ENCODE measurements at places on chromosomes 11 and 22. TPM values are rescaled to one million over a fixed set of nuclear protein-coding genes. Genes with fewer than 3 reads are reported as not detected.
A peak's percentile ranks its signal among the peaks of the same experiment; 100 is the strongest.

- H3K27me3 ChIP-seq, result no peaks in the 10 kb centered on the region
- peaks cover 26% of the 10 kb centered on the region for H3K4me1 ChIP-seq
- no peak overlapping the region for H3K27ac ChIP-seq
- H3K4me3 ChIP-seq, result no peak overlapping the region
- no peak for DNase-seq
Measured at GRCh38 chr22:35521358-35522224, 19.0 kb upstream of the RASD2 start.

GRCh38 chr22:46625113-46625842 is 5.1 kb downstream of the GRAMD4 start:
- H3K4me1 ChIP-seq, result peaks cover 6% of the 10 kb centered on the region
- DNase-seq, result peak; percentile 59
- H3K4me3 ChIP-seq, result no peak overlapping the region
- H3K27ac ChIP-seq, result no peak overlapping the region
- no peaks in the 10 kb centered on the region for H3K27me3 ChIP-seq
- H3K36me3 ChIP-seq, result no peaks in the 10 kb centered on the region

DNA sequence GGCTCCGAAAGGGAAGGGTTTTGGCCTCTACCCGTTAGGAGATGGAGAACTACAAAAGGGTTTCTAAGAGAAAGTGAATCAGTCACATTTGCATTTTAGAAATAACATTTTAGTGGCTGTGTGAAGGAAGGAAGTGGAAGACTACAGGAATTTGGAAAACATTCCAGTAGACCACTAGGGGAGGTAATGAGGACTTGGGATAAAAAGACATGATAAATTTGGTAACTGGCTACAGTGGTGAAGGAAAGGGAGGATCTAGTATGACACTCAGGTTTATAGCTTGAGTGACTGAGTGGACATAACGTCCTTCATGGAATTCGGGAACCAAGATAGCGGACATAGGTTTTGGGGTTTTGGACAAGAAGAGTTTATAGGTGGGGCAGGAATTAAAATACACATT is 7.0 kb upstream of the RRM1 start:
- H3K36me3 ChIP-seq, result no peaks in the 10 kb centered on the region
- H3K27ac ChIP-seq, result no peak overlapping the region
- no peaks in the 10 kb centered on the region for H3K4me1 ChIP-seq
- no peaks in the 10 kb centered on the region for H3K27me3 ChIP-seq
- DNase-seq, result no peak

DNA sequence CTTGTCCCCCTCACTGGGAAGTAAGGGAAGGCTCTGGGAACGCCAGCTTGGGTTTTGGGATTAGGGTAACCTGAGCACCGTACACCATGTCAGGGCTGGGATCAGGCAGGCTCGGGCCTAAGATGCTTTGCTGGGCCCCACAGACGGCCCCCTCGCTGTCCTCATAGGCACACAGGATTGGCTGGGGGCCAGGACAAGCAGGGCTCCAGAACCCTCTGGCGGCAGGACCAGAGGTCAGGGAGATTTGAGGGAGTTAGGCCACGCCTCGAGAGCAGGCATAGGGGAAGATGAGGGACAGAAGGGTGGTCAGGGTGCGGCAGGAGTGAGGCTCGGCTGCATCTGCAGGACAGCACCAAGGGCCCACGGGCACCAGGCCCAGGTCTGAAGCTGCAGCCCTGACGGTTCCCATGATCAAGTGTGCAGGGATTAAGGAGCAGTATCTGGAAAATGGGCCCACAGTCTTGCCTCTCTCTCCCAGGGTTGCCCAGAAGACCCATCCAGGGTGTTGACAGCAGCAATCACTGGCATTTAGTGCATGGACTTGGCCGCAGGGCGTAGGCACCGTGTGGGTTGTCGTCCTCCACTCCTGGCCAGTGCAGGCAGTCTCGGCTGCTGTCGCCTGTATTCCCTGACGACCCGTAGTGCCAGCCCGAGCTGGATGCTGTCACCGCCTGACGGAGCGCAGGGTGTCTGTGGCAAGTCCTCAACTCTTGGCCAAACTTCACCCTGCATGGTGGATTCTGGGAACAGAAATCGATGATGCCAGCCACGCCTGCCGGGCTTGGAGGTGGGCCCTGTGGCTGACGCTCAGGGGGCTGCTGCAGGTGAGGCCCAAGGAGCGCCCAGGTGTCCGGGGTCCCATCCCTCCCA is 15.7 kb upstream of the GNB1L start:
- DNase-seq, result peak; percentile 55
- H3K4me1 ChIP-seq, result no peaks in the 10 kb centered on the region
- peaks cover 6% of the 10 kb centered on the region for H3K36me3 ChIP-seq
- no peak overlapping the region for H3K27ac ChIP-seq
- no peak overlapping the region for H3K4me3 ChIP-seq

DNA sequence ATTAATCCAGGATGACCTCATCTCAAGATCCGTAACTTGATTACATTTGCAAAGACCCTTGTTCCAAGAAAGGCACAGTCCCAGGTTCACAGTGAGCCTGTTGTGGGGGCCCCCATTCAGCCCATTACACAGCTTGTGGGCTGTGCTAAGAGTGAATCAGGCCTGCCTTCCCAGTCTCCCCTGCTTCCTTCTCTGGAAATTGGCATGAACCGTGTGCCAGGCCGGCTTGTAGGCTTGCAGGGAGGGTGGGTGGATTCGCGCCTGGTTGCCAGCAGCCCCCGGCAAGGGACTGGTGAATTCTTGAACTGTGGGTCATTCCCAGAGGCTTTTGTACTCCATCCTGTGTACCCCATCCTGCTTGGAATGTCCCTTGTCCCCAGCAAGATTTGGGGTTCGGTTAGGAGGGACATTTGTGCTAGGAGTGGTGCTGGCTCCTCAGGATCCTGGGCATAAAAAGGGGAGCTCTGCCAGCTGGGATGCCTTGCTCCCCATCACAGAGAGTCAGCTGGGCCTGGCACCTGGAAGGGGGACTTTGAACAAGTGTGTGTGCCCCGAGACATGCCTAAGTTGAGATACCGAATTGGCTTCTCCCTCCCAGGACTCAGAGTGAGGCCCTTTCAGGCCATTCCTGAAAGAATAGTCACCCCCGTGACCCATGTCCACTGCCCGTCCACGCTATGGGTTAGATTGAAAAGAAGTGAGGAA is 818.2 kb downstream of the BRD1 start:
- H3K4me1 ChIP-seq, result no peaks in the 10 kb centered on the region
- no peak overlapping the region for H3K27ac ChIP-seq
- no peaks in the 10 kb centered on the region for H3K36me3 ChIP-seq
- no peak for DNase-seq
- peaks cover 23% of the 10 kb centered on the region for H3K27me3 ChIP-seq

DNA sequence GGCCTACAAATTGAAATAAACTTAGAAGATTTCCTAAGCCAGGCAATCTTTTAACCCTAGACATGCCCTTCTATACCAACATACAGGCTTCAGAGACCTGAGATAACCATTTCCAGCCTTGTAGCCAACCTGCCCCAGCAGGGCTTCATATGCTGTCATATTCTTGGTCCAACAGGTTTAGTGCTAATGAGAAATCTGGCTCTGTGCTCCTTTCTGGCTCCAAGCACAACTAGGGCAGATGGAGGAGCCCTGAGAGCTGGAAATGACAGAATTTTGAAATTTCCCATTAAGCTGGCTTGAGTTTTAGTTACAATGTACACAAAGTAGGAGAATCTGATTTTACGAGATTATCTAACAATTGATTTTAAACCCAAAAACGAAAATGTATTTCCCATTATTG is 323.0 kb upstream of the CCDC90B start:
- H3K27ac ChIP-seq, result no peak overlapping the region
- H3K27me3 ChIP-seq, result no peaks in the 10 kb centered on the region
- DNase-seq, result no peak
- no peaks in the 10 kb centered on the region for H3K36me3 ChIP-seq
- H3K4me3 ChIP-seq, result no peak overlapping the region

- H3K27ac ChIP-seq, result no peak overlapping the region
- no peak for DNase-seq
- H3K4me1 ChIP-seq, result peaks cover 26% of the 10 kb centered on the region
- no peaks in the 10 kb centered on the region for H3K27me3 ChIP-seq
- no peak overlapping the region for H3K4me3 ChIP-seq
Measured at GRCh38 chr11:119088406-119088805, 3.7 kb downstream of the HMBS start.

DNA sequence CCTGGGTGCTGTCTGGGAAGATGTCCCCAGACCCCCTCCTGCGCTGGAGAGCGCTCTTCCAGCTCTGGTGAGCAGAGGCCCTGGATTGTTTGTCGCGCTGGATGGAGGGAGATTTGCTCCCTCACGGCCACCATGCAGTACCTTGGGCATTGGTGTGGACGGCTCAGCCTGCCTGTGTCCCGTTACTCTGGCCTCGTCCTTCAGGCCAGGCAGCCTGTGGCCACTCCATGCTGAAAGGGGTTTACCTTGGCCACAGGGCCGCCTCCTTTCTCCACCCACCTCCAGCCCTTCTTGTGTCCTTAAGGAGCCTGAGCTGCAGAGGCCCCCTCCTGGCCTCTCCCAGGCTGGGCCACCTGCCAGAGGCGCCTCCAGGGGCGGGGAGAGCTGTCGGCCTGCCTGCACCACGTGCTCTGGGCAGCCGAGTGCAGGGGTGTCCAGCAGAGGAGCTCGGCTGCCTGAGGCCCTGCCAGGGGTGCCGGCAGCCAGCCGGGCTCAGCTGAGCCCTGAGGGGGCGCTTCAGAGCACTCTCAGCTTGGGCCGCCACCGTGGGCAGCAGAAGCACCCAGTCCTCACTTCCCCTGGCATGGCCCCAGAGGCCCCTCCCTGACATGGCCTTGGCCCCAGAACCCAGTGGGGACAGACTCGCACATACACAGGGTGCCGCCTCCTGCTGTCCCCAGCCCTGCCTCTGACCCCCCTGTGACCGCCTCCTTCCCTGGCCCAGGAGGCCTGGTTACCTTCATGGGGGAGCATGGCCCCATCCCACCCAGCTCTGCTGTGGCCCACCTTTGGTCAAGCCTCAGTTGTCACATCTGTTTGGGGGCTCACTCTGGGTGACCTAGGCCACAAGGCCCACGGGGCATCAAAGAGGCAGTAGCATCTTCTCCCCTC is 3.4 kb downstream of the CCND1 start:
- peaks cover 24% of the 10 kb centered on the region for H3K27me3 ChIP-seq
- H3K4me1 ChIP-seq, result peaks cover 60% of the 10 kb centered on the region
- peaks cover 17% of the 10 kb centered on the region for H3K36me3 ChIP-seq
- H3K27ac ChIP-seq, result peak overlapping the region; percentile 66
- no peak overlapping the region for H3K4me3 ChIP-seq

GRCh38 chr11:60870276-60870675 is 2.9 kb downstream of the ZP1 start:
- no peak overlapping the region for H3K4me3 ChIP-seq
- H3K27ac ChIP-seq, result no peak overlapping the region
- no peaks in the 10 kb centered on the region for H3K36me3 ChIP-seq
- H3K4me1 ChIP-seq, result no peaks in the 10 kb centered on the region
- no peaks in the 10 kb centered on the region for H3K27me3 ChIP-seq
- DNase-seq, result peak; percentile 32

DNA sequence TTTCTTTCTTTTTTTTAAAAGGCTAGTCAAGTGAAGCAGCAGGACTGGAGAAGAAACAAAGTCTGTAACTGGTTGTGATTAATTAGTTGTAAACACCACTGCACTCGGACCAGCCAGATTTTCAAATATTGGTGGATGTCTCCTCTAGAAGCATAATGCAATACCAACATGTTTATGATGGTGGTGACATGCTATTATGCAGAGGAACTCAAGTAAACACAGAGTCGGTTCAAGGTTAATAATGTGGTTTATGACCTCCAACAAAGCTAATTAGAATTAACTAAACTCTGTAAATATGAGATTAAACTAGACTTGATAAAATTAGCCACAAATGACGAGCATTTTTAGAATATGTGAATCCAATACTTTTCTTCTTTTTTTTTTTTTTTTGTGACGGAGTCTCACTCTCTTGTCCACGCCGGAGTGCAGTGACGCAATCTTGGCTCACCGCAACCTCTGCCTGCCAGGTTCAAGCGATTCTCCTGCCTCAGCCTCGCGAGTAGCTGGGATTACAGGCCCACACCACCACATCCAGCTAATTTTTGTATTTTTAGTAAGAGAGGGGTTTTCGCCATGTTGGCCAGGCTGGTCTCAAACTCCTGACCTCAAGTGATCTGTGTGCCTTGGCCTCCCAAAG is 11.8 kb upstream of the AGBL2 start:
- peaks cover 74% of the 10 kb centered on the region for H3K36me3 ChIP-seq
- DNase-seq, result no peak
- no peaks in the 10 kb centered on the region for H3K27me3 ChIP-seq
- H3K4me3 ChIP-seq, result no peak overlapping the region

GRCh38 chr11:16335236-16335962 is 20.9 kb downstream of the SOX6 start:
- H3K27me3 ChIP-seq, result no peaks in the 10 kb centered on the region
- H3K27ac ChIP-seq, result no peak overlapping the region
- no peaks in the 10 kb centered on the region for H3K4me1 ChIP-seq
- H3K4me3 ChIP-seq, result no peak overlapping the region
- H3K36me3 ChIP-seq, result no peaks in the 10 kb centered on the region
- DNase-seq, result no peak

ZC3H7B gene
- polyA plus RNA-seq, result 13.2 TPM

DSCAML1 gene
- 1.2 TPM for polyA plus RNA-seq

LMF2 gene
- polyA plus RNA-seq, result 61.1 TPM

IL10RA gene
- polyA plus RNA-seq, result 6.7 TPM

GSC2 gene
- polyA plus RNA-seq, result not detected

MMP10 gene
- not detected for polyA plus RNA-seq
